ENCODE measurements at places on chromosomes 6 and 20.

GRCh38 chr6:3612341-3613041 lies 139.0 kb downstream of the PXDC1 start:
- DNase-seq = peak; percentile 22

DNA sequence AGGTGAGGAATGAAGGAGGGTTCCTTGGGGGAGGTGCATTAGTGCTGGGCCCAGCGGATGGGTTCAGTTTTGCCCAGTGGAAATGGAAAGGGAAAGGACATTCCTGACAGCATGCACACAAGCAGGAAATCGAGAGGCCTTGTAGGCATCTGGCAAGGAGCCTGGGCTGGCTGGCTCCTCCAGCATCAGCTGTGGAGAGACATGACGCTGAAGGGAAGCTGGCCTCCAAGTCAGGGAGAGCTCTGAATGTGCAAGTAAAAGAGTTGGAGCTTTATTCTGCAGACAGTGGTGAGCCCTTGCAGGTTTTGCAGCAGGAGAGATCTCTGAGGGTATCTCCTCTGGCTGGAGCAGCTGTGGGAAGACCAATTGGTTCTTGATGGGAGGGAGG lies 154.3 kb downstream of the MRPL14 start:
- no peak for DNase-seq

- DNase-seq = no peak
These were observed 44.0 kb downstream of the STX11 start for GRCh38 chr6:144194293-144194810.

DNA sequence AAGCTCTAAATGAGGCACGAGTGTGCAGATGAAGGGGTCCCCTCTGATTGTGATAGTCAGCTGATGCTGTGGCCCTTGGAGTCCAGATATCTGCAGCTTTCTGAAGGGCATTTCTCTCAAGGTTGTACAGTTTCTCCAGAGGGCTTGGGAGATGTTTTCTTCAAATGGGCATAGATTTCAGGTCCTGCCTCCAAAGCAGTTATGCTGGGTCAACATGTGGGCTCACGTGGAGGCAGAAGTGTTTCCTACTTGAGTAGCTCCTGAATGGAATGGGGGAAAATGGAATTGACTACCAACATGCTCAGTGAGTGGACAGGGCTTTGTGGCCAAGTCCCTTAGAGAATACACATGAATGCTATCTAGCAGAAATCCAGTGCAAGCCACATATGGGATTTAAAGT lies 360.7 kb downstream of the SAMD5 start:
- no peak for DNase-seq

- no peak for DNase-seq
These were observed 6.1 kb downstream of the MMP24 start for GRCh38 chr20:35232575-35232974.

GRCh38 chr20:51446656-51447055 lies 95.9 kb downstream of the NFATC2 start:
- DNase-seq = no peak

- peak; percentile 64 for DNase-seq
These were observed 742 bp downstream of the TBCC start for GRCh38 chr6:42745083-42745639.

- no peak for DNase-seq
These were observed 98.6 kb downstream of the CDH4 start for GRCh38 chr20:61350500-61351250.

Data from ecto neural progenitor cell (in vitro differentiated cells).